H1 (cell line): ENCODE measurements at places on chromosomes 2 and 18. TPM values are rescaled to one million over a fixed set of nuclear protein-coding genes. Genes with fewer than 3 reads are reported as not detected.

DNA sequence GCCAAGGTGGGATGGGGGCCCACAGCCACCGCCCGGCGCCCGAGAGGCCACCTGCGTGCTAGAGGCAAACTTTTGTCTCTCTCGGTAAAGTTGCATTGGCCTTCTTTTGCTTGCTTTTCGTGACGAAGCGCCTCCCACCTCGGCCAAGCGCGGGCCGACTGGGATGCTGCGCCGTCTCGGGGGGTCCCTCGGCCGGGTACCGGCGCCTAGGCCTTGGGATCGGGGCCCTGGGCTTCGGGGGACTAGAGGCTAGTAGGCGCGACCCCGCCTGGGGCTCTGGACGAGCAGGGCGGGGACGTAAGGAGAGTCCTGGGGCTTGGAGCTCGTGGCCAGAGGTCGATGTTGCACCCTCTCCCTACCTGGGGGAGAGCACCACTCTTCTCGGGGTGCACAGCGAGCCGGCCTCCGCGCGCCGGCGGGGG is 545 bp downstream of the GLI2 start:
- H3K4me3 ChIP-seq, result peak overlapping the region; percentile 80
- H3K4me1 ChIP-seq, result peaks cover 19% of the 10 kb centered on the region
- H3K36me3 ChIP-seq, result no peaks in the 10 kb centered on the region
- H3K27ac ChIP-seq, result peak overlapping the region; percentile 79; the same call in 1 of the 2 replicates

- no peak overlapping the region for H3K4me3 ChIP-seq
- no peak overlapping the region for H3K27ac ChIP-seq
- H3K27me3 ChIP-seq, result no peaks in the 10 kb centered on the region
- DNase-seq, result peak; percentile 25
These were observed 47.0 kb upstream of the ST3GAL5 start for GRCh38 chr2:85935746-85936208.

DNA sequence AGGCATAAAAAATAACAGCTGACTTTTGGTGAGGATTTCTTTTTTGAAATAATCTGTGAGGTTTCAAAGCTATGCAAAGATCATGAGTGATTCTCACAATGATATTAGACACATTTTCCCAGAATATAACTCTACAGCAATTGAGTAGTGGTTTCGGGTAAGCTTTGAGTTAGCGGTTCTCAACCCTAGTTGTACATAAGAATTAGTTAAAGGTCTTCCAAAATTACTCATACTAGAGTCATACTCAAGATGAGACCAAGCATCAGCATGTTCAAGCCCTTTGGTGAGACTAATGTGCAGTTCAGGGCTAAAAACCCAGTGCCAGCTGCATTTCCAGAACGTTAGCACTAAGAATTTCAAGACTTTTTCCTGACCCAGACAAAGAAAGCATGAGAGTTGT is 31.1 kb downstream of the DSG4 start:
- no peaks in the 10 kb centered on the region for H3K27me3 ChIP-seq
- H3K36me3 ChIP-seq, result no peaks in the 10 kb centered on the region
- no peak overlapping the region for H3K27ac ChIP-seq

DNA sequence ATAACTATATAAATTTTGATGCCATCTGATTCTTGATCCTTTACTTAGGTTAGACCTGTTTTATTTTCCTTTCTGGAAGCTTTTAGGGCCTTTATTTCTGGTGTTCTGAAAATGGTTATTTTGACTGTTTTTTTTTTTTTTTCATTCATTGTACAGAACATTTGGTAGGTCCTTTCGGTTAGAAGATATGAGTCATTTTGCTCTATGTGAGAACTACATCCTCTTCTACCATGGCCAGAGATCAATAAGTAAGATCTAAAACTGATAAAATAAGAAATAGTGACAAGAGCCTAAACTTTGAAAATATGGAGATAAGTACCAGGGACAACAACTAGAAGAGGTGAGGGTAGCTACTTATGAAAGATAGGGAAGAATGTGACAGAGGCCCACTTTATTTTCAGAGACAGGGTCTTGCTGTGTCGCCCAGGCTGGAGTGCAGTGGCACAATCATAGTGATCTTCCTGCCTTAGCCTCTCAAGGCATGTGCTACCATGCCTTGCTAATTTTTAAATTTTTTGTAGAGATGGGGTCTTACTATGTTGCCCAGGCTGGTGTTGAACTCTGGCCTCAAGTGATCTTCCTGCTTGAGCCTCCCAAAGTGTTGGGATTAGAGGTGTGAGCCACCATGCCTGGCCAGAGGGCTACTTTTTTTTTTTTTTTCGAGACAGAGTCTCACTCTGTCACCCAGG is 66.5 kb downstream of the EIF2AK3 start:
- H3K4me1 ChIP-seq, result peaks cover 3% of the 10 kb centered on the region; the same call in 1 of the 2 replicates
- no peak for DNase-seq
- no peaks in the 10 kb centered on the region for H3K27me3 ChIP-seq
- H3K27ac ChIP-seq, result no peak overlapping the region

GRCh38 chr2:182553483-182553882 is 126.6 kb upstream of the PDE1A start:
- H3K36me3 ChIP-seq, result no peaks in the 10 kb centered on the region
- no peak for DNase-seq
- H3K4me1 ChIP-seq, result no peaks in the 10 kb centered on the region
- no peak overlapping the region for H3K4me3 ChIP-seq
- no peak overlapping the region for H3K27ac ChIP-seq

GRCh38 chr2:105755895-105756294 is 11.2 kb downstream of the NCK2 start:
- H3K27ac ChIP-seq, result no peak overlapping the region
- no peaks in the 10 kb centered on the region for H3K27me3 ChIP-seq
- H3K4me3 ChIP-seq, result no peak overlapping the region
- DNase-seq, result no peak
- no peaks in the 10 kb centered on the region; the same call in 1 of the 2 replicates for H3K36me3 ChIP-seq
- H3K4me1 ChIP-seq, result peaks cover 8% of the 10 kb centered on the region

DNA sequence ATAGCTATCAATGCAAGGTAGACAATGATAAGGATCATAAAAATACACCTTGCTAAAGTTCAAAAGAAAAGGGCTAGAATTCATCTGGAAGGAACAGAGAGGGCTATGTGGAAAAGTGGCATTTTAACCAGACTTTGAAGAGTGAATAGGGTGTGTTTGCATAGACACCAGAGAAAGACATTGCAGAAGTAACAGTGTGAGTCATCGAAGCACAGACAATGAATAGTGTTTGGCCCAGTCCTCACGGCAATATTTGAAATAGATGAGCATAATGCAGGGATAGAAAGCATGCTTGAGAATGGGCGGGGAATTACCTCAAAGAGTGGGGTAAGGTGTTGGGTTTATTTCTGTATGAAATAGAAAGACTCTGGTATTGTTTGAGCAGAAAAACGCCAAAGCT is 24.2 kb downstream of the MYT1L start:
- H3K36me3 ChIP-seq, result no peaks in the 10 kb centered on the region
- H3K27ac ChIP-seq, result no peak overlapping the region
- H3K27me3 ChIP-seq, result no peaks in the 10 kb centered on the region
- no peak for DNase-seq

DNA sequence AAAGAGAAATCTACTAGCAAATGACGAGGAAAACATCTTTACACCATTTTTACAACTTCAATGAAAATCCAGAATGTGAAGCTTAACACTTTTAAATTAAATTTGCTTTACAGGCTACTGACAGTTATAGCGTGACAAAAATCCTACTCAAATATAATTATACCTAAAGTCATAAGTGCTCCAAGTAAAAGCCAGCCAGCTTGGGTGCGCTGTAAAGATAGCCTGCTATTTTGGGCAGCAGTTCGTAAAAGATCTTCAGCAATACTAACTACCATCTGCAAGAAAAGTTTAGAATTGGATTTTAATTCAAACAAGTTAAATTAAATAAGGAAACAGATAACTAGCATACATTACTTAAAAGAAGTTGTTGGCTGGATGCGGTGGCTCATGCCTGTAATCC is 22.4 kb downstream of the HEATR5B start:
- no peak overlapping the region for H3K27ac ChIP-seq
- peaks cover 7% of the 10 kb centered on the region; the same call in 1 of the 2 replicates for H3K36me3 ChIP-seq
- no peaks in the 10 kb centered on the region for H3K4me1 ChIP-seq
- H3K27me3 ChIP-seq, result no peaks in the 10 kb centered on the region

GRCh38 chr2:88760819-88761598 is 69.5 kb downstream of the RPIA start:
- H3K36me3 ChIP-seq, result no peaks in the 10 kb centered on the region
- H3K4me3 ChIP-seq, result no peak overlapping the region
- DNase-seq, result no peak
- H3K27ac ChIP-seq, result no peak overlapping the region
- peaks cover 4% of the 10 kb centered on the region for H3K4me1 ChIP-seq

DNA sequence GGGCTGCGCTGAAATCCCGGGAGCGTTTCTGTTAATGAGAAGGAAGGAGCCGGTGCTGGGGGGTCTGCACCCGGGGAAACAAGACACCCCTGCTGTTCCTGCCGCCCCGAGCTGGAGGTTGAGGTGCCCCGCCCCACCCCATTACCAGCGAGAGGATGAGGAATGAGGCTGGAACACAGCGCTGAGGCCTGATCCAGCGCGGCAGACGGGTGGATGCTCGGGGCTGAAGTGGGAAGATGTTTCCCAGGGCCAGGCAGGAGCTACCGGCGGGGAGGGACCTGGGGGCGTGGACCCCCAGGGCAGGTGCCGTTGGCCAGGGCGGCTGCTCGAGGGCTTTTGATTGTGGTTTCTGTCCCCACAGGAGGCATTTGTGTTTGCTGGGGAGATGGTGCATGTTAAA is 134.3 kb upstream of the CTDP1 start:
- no peaks in the 10 kb centered on the region for H3K4me1 ChIP-seq
- H3K36me3 ChIP-seq, result no peaks in the 10 kb centered on the region
- H3K27me3 ChIP-seq, result no peaks in the 10 kb centered on the region; the same call in 1 of the 2 replicates
- DNase-seq, result no peak

The PLEKHH2 gene
- 3.1 and 5.0 TPM in 2 replicates for total RNA-seq

The DLGAP1 gene
- 15.1 and 16.9 TPM in 2 replicates for total RNA-seq

The ALPG gene
- total RNA-seq, result 0.56 and 0.75 TPM in 2 replicates

The UGT1A5 gene
- total RNA-seq, result not detected in 2 replicates

The AGAP1 gene
- total RNA-seq, result 39.4 and 40.5 TPM in 2 replicates

The CPLX4 gene
- total RNA-seq, result not detected in 2 replicates

The DAPL1 gene
- total RNA-seq, result not detected in 2 replicates
